GM23248 (cell line): ENCODE measurements at places on chromosomes 2 and 18.

GRCh38 chr2:113141451-113141850 lies 14.1 kb downstream of the IL1RN start:
- no peak for DNase-seq

DNA sequence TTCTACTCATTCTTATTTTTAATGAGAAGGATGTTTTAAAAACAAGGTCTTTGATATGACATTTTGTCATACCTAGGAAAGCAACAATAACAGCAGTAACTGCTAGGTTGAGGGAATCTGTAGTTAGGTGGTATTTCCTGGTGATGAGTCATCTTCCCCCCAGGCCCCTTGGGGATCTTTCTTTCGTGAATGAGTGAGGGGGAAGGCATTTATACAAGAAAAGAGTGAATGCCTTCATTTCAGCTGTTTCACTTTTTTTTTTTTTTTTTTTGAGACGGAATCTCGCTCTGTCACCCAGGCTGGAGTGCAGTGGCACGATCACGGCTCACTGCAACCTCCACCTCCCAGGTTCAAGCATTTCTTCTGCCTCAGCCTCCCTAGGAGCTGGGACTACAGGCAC lies 108.6 kb downstream of the MAP4K4 start:
- DNase-seq, result peak; percentile 75

DNA sequence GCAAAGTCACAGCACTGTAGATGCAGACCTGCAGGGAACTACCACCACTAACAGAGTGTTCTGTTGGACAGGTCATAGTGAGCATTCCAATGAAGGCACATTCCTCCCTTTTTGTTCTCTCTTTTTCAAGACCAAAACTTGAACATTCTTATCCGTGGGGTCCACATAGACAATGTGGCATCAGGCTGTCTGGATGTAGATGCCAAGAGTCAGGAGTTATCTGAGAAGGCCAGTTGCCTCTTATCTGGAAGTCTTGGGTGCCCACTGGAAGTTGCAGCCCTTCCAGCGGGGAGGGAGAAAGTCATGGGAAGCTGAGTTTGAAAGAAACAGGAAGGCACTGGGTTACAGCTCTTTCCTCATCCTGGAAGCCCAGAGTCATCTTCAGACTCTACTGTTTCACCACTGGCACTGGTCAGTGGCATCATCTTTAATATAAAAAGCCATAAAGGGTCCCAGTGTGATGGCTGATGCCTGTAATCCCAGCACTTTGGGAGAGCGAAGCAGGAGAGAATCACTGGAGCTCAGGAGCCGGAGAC lies 61.4 kb downstream of the FAM161A start:
- no peak for DNase-seq

DNA sequence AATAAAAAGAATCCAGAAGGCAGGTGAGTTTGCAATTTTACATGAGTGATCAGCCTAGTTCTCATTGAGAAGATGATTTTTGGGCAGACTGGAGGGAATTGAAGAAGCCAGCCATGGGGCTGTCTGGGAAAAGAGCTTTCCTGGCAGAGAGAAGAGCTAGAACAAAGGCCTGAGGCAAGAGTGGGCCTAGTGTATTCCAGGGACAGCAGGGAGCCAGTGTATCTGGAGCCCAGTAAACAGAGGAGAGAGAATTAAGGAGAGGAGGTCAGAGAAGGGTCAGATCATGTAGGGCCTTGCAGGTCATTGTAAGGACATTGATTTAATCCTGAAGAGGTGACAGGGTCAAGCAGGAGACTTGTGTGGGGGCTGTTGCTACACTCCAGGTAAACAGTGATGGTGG lies 195.8 kb downstream of the SATB2 start:
- no peak for DNase-seq

- DNase-seq, result no peak
Measured at GRCh38 chr2:9416267-9416961, 6.9 kb downstream of the ITGB1BP1 start.

- peak; percentile 59 for DNase-seq
Measured at GRCh38 chr2:80489717-80490116, 185.2 kb upstream of the LRRTM1 start.

GRCh38 chr2:58845011-58845410 lies 603.9 kb upstream of the FANCL start:
- no peak for DNase-seq

DNA sequence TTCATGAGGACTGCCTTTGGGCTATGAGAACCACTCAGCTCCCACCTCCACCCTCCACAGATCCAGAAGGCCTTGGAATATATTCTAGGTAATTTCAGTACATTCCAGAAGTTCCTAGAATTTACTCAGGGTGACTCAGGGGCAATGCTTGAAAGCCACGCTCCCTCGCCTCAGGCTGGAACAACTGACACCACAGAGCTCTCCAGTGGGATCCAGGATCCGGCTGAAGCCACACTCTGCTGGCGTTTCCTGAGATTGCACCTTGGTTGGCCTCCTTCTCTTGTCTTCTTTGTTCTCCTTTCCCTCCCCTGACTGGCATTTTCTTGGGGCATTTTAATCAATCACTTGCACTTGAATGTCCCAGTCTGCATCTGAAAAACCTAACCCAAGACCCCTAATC lies 92.6 kb upstream of the KCNE4 start:
- DNase-seq, result peak; percentile 97

- no peak for DNase-seq
Measured at GRCh38 chr18:46246101-46246500, 141.9 kb downstream of the HAUS1 start.

GRCh38 chr18:6683112-6683876 lies 46.2 kb upstream of the ARHGAP28 start:
- no peak for DNase-seq

- peak; percentile 31 for DNase-seq
Measured at GRCh38 chr2:190382851-190383250, 25.3 kb upstream of the MFSD6 start.

GRCh38 chr2:201242571-201243277 lies 17.6 kb upstream of the CASP8 start:
- no peak for DNase-seq

DNA sequence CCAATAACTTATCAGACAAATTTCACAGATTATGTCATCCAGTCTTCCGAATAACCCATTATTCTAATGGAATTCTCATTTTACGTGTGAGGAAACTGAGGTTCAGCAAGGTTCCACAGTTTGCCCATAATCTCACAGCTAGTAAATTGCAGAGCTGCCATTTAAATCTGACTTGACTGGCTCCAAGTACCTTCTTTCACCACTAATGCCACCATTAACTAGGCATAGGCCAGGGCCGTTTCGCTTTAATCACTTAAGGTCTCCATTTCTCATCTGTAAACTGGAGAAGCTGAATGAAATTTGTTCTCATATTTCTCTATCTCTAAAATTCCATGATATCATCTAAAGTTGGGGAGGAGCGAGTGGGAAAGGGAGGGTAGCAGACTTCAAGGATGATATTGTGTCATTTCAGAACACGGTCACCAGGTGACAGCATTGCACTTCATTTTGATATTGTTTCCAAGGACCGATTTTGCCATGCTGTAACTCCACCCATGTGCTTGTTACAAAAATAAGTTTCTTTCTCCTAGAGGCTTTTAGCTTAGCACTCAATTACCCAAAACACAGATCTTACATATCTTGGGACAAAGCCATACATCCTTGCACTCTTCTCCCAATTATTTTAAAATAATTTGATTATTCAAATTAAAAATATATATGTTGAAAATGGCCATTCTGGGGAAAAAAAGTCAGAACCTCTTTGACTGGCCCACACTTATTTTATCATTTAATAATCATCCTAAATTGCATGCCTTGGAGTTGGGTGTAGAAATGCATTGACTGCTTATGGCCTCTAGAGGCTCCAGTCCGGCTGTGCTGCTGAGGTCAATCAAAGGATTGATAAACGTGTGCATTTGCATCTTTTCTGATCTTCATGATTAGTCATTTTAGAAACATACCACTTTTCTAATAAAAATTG lies 123.8 kb downstream of the AKAIN1 start:
- DNase-seq, result peak; percentile 59

GRCh38 chr2:6826081-6826913 lies 39.4 kb downstream of the CMPK2 start:
- DNase-seq, result peak; percentile 84
